EH (cell line): ENCODE measurements at places on chromosomes 11 and 22.

DNA sequence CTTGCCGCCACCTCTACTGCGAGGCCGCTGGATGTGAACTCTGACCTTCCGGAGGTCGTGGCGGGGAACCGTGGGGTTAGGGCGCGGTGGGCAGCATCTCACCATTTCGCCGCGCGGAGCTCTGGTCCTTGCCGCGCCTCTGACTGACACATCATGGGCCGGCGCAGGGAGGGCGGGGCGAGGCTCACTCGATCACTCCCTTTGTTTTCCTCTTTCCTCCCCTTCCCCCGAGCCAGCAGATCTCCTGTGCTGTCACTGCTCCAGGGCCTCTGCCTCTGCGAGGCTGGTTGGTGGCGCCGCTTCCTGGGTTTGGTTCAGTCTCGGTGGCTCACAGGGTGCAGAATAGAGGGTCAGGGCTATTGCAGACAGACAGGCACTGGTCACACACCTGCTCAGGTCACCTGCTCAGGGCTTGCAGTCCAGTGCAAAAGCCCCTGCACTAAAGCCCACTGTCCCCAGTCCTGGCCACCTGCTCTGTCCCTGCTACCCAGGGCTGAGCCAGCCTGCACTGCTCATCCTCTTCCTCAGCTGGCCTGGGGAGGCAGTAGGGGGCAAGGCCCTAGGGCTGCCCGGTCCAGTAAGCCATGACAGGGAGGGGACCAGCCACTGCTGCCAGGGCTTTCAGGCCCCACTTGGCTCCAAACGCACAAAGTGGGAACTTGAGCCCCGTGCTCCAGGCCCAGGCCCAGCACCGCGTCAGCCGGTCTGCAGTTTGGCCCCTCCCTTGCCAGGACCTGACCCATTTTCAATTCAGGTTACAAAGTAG lies 36.2 kb downstream of the PISD start:
- DNase-seq: no peak

DNA sequence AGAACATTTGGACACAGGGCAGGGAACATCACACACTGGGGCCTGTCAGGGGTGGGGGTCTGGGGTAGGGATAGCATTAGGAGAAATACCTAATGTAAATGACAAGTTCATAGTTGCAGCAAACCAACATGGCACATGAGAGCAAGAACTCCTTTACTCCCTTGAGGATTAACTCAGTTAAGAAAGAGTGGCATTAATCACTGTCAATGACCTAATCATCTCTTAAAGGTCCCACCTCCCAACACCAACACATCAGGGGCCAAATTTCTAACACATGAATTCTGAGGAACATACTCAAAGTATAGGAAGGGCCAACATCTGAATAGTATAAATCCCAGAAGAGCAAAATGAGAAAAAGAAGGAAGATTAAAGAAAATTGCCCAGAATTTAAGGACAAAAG lies 272.9 kb downstream of the SWAP70 start:
- DNase-seq: no peak

DNA sequence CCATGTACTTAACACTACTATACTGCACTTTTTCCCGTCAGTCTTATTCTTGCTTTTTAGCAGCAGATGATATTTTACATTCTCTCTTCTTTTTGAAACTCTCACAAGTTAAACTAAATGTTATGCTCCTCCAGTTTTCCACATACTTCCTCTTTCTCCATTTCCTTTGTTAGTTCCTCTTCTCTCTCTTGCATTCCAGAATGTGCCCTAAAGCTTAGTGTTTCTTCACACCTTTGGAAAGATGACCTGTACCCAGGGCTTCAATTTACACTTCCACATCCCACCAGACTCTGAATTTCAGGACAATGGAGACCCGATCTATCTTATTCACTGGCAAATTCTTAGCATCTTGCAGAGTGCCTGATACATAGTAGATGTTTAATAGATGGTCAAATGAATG lies 51.8 kb downstream of the APIP start:
- no peak for DNase-seq

DNA sequence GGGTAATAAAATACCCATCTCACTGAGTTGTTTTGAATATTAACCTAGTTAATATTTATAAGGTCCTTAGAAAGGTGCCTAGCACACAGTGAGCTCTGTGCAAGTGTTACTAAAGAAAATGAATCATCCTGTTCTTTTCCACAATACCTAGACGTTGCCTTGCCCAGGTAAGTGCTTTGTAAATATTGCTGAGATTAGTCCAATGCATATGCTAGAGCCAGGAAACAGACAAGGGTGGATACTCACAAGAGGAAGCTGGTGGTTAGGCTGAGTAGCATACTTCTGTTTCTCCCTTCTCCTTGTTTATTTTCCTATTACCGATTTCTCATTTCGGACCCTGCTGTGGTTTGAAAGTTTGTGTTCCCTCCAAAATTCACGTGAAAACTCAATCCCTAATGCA lies 58.1 kb upstream of the BARX2 start:
- no peak for DNase-seq

- DNase-seq: peak; percentile 71
Measured at GRCh38 chr11:96012086-96012824, 88.3 kb upstream of the MTMR2 start.

- no peak for DNase-seq
Measured at GRCh38 chr11:19674836-19675235, 37.8 kb upstream of the NAV2 start.

GRCh38 chr11:114848027-114848426 lies 169.7 kb downstream of the NXPE2 start:
- DNase-seq: no peak

GRCh38 chr11:6733326-6734275 lies 38.2 kb downstream of the OR2AG2 start:
- DNase-seq: no peak

DNA sequence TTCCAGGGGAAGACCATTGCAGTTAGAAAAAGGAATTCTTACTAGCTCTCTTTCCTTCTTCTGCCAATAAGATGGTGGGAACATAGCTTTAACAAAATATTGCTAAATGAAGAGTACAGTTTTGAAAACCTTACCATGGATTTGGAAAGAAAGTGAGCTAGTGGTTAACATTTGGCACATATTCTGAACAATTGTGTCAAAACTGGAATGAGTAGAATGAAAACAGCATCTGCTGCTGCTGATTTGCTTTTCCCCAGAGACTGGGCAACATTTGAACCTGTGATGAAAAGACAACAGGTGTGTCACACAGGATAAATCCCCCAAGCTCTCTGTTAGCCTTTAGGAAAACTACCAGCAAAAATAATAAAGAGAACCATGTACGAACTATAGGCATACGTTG lies 761.4 kb downstream of the KCNA4 start:
- DNase-seq: no peak

- peak; percentile 52 for DNase-seq
Measured at GRCh38 chr11:9399466-9399865, 15.0 kb downstream of the IPO7 start.

DNA sequence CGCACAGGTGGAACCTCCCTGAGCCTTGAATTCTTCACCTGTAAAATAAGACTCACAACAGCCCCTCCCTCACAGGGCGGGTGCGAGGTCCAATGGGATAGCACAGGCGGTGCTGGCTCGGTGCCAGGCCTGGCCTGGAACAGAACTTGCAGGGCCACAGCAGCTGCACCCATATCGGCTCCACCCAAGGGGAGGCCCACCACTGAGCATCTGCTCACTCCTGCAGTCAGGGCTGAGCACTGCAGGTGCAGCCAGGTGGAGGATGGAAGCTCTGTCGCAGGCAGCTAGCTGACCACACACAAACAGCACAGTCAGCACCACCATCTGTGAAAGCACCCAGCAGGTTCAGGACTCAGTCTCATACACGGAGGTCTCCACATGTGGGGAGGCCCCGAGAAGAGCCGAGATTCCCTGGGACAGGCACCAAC lies 19.6 kb downstream of the VPS37C start:
- no peak for DNase-seq

GRCh38 chr11:85748455-85748891 lies 62.5 kb downstream of the SYTL2 start:
- DNase-seq: no peak

DNA sequence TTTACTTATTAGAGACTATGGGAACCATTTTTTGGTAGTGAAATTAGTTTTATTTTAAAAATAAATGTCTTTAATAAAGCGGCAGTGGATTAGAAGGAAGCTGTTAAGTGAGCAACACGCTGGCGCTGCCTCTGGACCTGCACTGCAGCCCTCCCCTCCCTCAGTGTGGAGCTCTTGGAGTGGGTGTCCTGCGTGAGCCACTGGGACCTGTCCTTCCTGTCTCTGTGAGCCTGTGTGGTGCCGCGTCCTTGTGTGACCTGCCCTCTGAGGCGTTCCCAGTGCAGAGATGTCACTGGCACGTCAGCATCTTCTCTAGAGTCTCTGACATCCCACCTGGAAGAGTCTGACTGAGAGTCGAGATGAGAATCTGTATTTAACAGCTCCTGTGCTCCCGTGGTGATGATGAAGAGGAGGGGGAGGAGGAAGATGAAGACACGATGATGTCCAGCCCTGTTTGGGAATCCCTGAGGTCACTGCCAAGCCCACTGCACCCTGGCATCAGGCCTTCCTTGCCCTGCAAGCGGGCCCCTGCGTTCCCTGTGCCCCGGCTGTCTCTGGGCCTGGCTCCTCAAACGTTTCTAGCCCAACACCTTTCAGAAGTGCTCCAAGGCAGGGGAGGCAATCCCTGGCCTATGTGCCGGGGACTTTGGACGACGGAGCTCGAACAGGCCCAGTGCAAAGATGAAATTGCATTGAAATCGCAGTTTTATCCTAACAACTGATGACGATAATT lies 271.8 kb downstream of the TBC1D22A start:
- DNase-seq: no peak

GRCh38 chr11:76702336-76703128 lies 32.0 kb upstream of the LRRC32 start:
- peak; percentile 13 for DNase-seq

- no peak for DNase-seq
Measured at GRCh38 chr22:29393019-29393608, 4.7 kb upstream of the AP1B1 start.

- DNase-seq: no peak
Measured at GRCh38 chr11:20962581-20962980, 293.2 kb downstream of the NELL1 start.

GRCh38 chr11:93504110-93505095 lies 38.8 kb downstream of the SMCO4 start:
- no peak for DNase-seq

GRCh38 chr22:24094966-24095365 lies 83.9 kb downstream of the CABIN1 start:
- no peak for DNase-seq

DNA sequence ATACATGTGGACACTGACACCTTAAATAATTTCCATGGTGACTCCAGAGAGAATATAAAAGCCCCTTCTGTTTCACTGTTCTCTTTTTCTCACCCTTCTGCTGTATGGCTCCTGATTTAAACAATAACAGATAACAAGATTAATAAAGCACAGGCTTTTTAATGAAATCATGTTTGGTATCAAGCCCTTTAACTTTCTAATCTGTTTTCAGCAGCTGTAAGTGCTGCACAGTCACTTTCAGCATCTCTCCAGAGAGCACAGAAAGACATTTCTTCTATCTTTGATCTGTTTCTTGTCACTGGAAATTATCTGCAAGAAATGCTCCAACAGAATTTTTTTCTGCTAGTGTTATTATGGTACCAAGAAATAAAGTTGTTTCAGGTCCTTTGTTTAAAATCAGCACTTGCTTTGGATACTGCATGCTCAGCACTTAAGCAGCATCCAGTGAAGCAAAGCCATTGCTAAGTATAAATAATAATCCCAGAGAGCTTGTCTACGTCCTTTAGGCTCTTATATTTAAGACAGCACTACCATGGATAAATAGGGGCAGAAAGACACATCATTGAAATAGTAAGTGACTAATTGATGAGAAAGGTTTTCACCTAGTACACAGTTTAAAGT lies 134.2 kb upstream of the CARD18 start:
- DNase-seq: no peak

DNA sequence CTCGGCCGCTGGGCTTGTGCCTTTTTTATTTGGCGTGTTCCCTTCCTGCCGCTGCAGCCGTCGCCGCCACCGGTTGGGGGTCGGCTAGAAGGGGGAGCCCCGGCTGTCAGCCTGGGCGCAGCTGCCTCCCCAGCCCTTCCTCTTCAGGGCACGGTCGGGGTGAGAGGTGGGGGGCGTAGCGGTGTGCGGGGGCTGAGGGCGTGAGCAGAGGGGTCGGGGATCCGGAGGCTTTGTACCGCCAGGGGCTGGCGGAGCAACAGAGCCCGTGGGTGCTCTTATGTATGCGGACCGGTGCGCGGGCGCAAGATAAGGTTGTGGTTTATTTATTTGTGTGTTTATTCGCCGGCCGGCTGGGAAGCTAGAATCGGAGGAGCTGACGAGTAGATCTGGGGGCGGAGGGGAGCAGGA lies 477 bp downstream of the ZBTB16 start:
- DNase-seq: no peak

GRCh38 chr11:111571829-111572501 lies 30.3 kb upstream of the SIK2 start:
- peak; percentile 53 for DNase-seq

- DNase-seq: peak; percentile 97
Measured at GRCh38 chr22:39292561-39293074, 26.8 kb downstream of the RPL3 start.

DNA sequence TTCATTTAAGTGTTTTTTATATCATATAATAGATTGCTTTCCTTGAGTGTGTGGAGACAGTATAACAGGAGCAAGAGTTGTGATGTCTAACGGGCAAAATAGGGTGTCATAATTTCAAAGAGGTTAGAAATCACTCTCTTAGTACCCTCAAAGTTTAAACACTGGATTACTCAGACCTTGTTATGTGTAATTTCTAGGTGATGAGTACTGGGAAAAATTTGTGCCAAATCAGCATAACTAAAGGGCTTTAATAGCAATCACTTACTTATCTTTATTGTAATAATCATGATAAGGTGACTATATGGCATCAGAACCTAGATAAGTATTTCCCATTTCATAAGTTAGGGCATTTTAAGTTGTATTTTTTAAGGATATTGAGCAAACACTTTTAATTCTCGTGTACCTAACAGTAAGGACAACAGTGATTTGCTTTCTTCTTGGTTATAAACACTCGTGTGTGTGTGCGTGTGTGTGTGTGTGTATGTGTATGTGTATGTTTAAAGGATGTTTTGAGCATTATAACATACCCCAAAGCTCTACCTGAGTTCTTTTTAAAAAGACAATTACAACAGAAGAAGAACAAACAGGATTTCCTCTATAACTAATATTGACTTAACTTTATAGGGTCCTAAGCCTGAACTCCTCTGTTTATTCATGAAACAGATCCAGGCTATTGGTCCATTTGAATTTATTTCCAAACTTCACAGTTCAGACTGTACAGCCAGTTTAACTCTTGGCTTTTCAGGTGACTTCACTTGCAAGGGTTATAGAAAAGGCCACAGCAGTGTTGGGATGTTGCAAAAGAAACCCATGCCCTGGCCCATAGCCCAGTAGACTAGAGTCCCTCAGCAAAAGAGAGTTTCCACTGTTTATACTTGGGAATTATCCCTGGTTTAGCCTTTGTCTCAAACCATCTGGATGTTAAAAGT lies 23.7 kb upstream of the PDE3B start:
- DNase-seq: no peak

GRCh38 chr22:16803255-16803917 lies 21.8 kb downstream of the XKR3 start:
- no peak for DNase-seq
